ENCODE measurements at places on chromosomes 13 and 19. TPM values are rescaled to one million over a fixed set of nuclear protein-coding genes. Genes with fewer than 3 reads are reported as not detected.

GRCh38 chr19:47657719-47658118 is 48.8 kb downstream of the BICRA start:
- DNase-seq = no peak

DNA sequence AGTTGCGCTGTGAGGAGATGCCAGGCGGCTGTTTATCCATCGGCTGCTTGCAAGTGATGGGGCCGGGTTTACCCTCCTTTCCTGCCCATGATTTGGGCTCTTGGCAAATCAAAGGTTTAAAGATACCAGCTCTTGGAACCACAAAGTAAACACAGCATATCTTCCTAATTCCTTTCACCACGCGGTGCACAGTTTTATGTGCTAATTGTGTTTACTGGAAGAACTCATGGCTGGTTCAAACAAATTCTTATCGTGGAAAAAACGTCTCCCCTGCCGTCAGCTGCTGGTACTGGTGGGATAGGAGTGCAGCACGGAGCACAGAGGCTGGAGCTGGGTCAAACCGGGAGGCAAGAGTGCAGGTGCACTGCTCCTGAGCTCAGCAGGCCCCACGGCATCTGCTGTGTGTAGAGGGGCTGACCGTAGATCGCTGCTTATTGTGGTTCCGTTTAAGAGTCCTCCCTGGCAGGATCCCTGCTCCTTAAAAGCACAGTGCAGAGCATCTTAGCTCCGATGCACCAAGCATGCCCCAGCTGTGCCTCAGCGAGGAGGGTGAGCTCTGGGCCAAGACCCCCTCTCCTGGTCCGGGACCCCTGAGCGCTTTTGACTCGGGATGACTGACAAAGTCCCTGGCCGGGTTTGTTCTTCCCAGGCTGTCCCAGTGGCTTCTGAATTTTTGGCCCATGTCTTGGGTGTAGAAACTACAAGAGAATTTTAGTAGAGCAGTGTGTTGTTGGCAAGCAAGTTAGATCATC is 51.3 kb upstream of the GAS6 start:
- no peak for DNase-seq

- DNase-seq = no peak
Observed at GRCh38 chr13:112879283-112879833, 89.7 kb upstream of the MCF2L start.

Gene TMEM238
- 0.23 TPM for polyA plus RNA-seq

DNA sequence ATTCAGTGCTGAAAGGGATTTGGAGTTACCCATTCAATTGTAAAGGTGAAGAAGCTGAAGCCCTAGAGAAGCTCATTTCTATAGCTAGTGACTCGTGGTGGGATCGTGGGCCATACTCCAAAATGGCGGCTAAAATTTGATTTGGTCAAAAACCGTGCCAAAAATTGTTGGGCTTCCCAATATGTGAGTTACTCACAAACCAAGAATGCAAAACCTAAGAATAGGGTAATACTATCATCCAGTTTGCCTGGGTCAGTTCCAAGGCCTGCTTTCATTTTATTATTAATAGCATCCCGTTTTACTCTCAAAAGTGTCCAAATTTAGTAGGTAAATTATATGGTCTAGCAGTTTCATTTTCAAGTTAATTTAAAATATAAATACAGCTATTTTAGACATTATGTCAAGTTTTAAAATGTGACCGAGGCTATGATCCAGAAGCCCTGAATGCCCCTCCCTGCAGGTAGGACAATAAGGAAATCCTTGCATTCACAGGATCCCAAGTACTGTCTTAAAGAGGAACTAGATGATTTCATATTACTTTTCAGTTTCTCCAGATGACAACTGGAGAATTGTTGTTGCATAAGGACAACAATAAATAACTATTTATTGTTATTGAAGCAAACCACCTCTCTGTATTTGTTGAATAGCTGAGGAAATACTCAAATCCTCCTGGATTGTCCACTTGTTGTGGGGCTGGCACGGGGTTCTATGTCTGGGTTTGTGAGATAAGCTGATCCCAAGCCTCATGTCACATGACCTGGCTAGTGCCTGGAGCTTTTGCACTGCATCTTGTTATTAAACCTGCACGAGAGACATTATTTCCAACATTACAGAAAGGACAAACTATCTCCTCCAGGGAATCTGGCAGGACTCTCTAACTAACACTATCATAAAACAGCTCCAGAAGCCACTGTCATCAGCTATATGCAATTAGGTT is 11.6 kb upstream of the RAP2A start:
- no peak for DNase-seq

DNA sequence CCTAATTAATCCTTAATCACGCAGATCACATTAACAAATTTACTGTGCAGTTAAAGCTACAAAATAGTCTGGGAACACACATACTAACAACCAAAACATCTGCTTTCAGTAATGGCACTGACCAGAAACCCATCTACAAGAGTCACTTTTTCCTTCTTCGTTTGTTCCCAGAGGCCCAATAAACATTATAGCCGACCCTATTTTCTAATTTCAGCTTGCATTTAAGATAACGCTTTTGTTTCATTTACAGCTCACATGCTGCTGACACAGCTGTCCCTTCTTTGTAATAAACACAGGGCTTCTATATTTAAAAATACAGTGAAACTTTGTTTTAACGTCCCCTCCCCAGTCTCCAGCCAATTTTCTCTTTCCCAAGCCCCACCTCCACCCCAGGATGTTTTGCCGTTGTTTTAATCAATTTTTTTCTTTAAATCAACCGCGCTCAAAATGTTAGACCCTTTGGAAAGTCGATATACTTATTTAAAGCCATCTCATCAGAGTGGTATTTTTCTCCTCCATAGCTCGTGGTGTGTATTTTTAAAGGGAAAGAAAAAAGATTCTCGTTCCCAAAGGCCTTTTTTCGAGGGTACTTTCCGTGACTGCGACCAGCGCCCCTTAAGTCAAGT is 1.7 kb upstream of the WBP4 start:
- DNase-seq = no peak

DNA sequence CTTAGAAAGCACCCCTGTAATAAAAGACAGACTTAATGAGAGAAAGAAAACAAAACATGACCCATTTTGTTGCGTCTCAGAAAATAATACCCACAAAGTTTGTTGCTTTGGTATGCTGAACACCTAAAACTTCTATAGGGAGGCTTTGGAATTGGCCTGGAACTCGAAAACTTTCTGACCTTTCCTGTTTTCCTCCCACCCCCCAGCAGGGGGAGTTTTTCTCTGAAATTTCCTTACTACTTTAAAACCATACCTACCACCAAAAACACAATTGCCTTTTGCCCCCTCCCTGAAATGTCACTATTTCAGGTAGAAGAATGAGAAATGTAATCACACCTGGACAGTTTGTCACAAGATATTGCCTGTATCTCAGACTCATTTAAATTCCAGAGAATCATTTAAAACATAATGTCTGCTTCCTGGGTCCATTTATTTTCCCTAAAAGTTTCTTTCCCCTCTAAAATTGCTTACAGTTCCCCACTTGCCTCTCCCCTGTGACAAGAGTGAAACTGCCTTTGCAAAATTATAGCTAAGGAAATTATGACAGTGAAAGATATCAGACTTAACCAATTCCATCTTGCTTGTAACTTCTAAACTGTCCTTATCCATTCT is 2700.2 kb downstream of the PCDH9 start:
- DNase-seq = no peak

GRCh38 chr19:49213791-49214190 is 56.2 kb downstream of the TRPM4 start:
- no peak for DNase-seq

Gene ALOX5AP
- polyA plus RNA-seq = 4.3 TPM

Gene EDNRB
- polyA plus RNA-seq = 9.1 TPM

Gene PRODH2
- not detected for polyA plus RNA-seq

Gene CLIP3
- 15.5 TPM for polyA plus RNA-seq
